ENCODE measurements at places on chromosomes 12 and 14.

DNA sequence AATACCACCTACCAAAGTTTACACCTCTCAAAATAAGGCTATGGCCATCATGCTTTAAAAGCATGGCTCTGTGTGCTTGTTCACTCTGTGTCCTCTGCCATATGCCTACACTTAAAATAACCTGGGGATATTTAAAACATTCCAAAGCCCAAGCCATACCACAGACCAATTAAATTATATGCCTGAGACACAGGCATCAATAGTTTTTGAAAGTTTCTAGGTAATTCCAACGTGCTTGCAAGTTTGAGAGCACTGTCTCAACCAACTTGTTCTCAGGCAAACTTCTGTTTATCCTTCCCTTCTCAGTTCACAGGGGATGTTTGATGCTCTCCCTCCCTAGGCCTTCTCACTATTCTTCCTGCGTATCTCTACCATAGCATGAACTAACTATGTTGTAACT lies 3.4 kb upstream of the FRMD6 start:
- DNase-seq: peak; percentile 57

DNA sequence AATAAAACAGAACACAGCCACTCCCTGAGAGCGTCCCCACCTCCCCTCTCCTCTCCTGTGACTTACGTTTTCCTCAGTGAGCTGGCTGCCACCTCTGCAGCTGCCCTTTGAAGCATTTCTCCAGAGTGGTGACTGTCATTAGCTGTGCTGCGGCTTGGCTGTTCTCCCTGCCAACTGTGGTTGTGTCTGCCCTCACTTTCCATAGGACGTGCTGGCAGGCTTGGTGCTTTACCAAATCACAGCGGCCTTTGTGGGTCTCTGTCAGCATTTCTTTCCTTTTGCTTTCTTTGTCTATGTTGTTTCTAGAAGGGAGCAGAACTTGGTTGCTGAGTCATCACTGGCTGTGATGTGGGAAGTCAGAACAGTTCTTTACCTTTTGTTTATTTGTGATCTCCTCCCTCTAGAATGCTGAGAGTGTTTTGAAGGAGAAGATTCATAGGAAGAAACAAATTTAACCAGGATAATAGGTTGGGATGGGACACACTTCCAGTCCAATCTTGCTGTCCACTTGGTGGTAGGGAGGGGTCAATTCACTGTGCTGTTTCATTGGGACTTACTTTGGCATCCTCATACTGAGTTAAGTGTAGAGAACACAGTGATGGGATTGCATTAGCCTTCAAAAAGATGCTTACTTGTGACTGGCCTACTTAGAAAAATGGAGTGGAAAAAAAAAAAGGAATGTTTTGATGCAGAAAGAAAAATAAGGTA lies 88.2 kb downstream of the TMX1 start:
- peak; percentile 72 for DNase-seq

GRCh38 chr14:41549821-41550607 lies 56.7 kb upstream of the LRFN5 start:
- no peak for DNase-seq

- no peak for DNase-seq
Measured at GRCh38 chr14:35932136-35932535, 106.0 kb downstream of the BRMS1L start.

- peak; percentile 73 for DNase-seq
Measured at GRCh38 chr14:92846162-92846897, 52.2 kb downstream of the GOLGA5 start.

DNA sequence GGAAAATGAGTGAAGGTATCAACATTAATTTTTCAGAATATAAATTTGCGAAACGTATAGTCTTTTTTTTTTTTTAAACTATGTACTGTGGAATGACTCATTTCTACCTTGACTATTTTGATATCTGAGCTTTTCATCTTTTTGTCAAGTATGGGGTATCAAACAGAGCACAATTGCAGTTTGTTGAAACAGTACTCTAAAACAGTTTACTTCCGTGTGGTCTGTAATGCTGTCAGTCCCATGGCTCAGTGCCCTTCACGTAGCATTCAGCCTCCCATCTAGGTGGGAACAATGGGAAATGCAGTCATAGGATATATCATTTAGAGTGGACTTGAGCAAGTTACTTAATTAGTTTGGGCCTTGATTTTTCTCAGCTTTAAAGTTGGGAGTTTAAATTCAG lies 139.5 kb downstream of the ERC1 start:
- no peak for DNase-seq

DNA sequence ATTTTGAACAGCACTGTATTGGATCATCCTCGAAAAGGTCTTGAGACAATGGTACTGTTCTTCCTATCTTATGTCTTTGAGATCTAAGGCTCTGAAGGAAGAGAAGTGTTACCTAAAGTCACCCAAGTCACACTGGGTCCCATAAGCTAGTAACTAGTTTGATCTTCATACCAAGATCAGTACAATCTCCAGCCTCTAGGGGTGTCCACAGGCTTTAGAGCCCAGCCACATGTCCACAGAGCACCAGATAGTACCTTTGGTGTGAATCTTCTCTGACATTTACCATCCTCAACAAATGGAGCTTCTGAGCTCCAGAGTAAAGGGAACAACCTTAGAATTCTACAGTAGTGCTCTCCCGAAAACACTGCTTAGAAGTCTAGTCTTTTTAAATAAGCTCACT lies 78.7 kb downstream of the KSR2 start:
- DNase-seq: no peak

GRCh38 chr12:12336511-12336910 lies 13.5 kb downstream of the MANSC1 start:
- no peak for DNase-seq

- peak; percentile 83 for DNase-seq
Measured at GRCh38 chr12:47949441-47950341, 13.7 kb upstream of the TMEM106C start.

DNA sequence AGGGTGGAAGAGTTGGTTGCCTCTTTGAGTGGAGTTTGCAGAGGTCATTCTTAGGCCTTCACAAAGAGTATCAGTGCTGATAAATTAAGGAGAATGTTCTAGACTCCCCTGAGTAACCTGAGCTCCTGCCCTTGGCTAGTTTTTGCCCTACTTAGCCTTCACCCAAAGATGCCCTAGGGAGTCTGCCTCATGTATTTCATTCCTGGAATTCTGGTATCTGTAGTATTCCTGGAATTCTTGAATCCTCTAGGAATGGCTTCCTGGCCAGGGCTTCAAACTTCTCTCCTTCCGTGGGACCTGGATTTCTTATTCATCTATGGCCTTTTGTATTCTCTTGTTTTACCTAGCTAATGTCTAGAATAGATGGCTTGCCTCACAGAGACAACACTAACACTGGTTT lies 701.1 kb downstream of the NOVA1 start:
- no peak for DNase-seq

- DNase-seq: no peak
Measured at GRCh38 chr12:6241495-6241894, 41.3 kb downstream of the CD9 start.

- peak; percentile 95 for DNase-seq
Measured at GRCh38 chr12:15979096-15980092, 68.3 kb downstream of the DERA start.

GRCh38 chr12:43159506-43159905 lies 392.5 kb downstream of the ADAMTS20 start:
- no peak for DNase-seq

GRCh38 chr14:61455351-61455750 lies 134.0 kb downstream of the PRKCH start:
- no peak for DNase-seq

GRCh38 chr12:64124511-64125197 lies 97.4 kb downstream of the KICS2 start:
- DNase-seq: peak; percentile 23

GRCh38 chr14:55123101-55123500 lies 6.0 kb upstream of the LGALS3 start:
- DNase-seq: peak; percentile 94

- DNase-seq: no peak
Measured at GRCh38 chr12:69619050-69619449, 8.3 kb upstream of the LRRC10 start.

GRCh38 chr14:53793790-53794505 lies 162.7 kb downstream of the BMP4 start:
- no peak for DNase-seq

DNA sequence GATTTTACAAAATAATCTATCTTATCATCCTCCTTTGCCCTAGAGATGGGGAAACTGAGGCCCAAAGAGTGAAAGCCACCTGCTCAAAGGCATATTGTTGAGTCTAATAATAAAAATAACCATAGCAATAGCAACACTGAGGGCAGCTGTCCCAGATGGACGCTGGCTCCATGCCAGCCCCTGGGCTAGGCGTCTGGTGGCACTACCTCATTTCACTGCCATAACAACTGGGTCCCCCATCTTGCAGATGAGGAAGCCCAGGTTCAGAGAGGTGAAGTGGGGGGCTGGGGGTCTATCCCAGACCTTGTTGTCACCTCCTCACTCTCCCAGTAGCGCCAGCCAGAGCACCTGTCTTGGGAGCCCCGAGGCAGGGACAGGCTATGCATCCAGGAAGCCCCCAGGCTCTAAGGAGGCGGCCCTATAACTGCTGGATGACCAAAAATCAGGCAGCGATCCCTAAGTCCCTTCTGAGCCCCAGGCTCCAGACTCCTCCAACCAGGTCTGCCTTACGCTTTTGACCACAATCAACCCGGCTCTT lies 12.8 kb downstream of the BDKRB2 start:
- DNase-seq: no peak

DNA sequence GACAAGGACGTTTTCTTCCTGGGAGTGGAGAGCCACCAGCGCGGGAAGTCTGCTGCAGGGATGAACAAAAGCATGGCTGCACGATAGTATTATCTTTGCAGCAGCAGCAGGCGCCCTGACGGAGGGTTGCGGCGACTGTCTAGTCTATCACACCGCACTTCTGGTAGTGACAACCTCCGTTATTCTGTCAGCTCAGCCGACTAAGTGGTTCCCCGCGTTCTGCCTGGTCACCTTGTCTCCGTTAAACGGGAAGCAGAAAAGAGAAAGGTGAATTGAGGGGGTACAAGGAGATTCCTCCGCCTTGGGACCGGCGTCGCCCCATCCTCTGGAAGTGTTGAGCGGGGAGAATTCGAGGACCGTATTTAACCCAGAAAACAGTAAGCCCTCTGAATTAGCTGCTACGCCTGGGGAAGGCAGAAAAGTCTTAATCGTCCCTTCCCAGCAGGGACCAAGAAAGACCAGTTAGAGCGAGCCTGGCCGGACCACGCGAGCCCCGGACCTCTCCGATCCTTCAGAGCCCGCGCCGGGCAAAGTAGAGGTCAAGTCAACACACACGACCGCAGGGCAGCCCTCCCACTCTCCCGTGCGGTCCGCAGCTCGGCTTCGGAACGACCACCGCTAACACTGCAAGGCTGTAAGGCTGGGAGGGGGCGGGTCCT lies 536 bp upstream of the DAAM1 start:
- DNase-seq: no peak

DNA sequence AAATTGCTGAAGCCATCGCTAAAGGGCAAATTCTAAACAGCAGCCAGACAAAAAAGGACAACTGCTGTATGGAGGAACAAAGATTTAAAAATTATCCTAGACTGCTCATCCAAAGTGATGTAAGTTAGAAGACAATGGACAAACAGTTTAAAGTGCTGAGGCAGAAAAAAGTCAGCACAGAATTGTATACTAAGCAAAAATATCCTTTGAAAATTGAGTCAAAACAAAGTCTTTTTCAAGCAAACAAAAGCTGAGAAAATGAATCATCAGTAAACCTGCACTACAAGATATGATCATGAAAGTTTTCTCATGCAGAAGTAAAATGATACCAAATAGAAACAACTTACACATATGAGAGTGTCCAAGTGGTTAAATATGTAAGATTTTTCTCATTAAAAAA lies 43.6 kb downstream of the EML5 start:
- no peak for DNase-seq

GRCh38 chr12:67362526-67362925 lies 93.4 kb downstream of the CAND1 start:
- no peak for DNase-seq

DNA sequence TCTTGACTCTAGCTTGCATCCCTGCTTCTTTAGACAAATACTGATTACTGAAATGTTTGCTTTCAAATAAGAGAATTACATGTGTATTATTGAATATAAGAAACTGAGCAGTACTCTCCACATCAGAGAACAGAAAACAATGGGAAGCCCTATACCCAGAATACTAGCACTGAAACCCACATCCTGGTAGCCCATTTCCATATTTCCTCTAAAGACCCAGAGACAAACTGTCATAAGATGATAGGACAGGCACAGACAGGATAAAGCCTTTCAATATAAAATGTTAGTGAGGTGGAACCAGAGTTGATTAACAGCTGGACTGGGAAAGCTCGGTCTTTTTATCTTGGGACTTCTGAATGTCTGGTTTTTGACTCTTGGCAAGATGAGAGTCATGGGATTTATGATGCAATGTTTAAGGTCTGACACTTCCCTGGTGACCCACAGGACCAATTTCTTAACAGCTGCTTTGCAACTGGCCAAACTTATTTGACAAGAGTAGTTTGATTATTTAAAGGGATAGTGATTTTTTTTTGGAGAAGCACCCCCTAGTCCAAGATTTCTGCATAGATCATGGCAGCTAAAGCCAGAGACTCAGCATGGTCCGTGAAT lies 166.9 kb upstream of the ATXN7L3B start:
- no peak for DNase-seq

GRCh38 chr14:67851785-67852410 lies 32.3 kb downstream of the RAD51B start:
- no peak for DNase-seq

GRCh38 chr12:116665666-116666304 lies 72.1 kb downstream of the SPRING1 start:
- DNase-seq: peak; percentile 70

- no peak for DNase-seq
Measured at GRCh38 chr12:113440947-113441782, 19.0 kb downstream of the SDSL start.

DNA sequence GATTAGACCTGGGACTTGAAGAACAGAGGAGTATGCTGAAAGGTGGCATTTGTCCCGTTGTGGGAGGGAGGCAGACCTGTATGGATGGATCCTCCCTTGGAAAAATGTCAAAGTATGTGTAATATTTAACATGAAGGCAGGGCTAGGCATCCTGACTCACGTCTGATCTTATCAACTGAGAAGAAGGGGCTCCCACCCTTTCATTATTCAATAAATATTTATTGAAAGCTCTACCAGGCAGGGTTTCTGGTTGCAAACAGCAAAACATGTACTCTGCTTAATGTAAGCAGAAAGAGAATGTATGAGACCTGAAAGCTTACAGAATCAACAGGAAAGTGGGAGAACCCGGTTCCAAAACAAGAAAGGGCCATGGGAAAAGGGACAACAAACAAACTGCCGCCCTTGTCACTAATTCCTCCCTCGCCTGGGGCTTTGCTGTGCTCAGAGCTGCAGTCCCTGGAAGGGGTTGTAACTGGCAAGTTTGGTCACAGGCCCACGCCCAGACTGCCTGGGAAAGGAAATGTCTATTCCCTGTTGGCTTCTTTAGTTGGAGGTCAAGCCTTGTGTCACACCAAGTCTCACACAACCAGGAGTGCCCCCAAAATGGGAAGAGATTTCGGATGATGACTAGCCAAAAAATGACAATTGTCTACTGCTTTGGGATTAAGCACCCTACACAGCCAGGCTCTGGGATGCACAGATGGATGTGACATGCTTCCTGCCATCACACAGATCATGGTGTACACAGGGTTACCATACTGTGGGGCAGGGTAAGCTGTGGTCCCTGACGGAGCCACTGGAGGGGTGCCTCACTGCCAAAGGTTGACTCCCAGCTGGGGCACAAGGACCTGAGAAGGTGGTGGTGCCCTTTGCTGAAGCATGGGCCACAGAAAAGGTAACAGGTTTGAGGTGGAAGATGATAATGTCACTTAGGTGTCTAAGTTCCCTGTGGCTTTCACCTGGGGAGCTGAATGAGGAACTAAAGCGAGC lies 36.8 kb downstream of the RAB35 start:
- peak; percentile 24 for DNase-seq

GRCh38 chr12:124646385-124647230 lies 79.2 kb upstream of the NCOR2 start:
- DNase-seq: no peak

Measured in EH (cell line).